ENCODE measurements at places on chromosomes 1 and 21. TPM values are rescaled to one million over a fixed set of nuclear protein-coding genes. Genes with fewer than 3 reads are reported as not detected.

DNA sequence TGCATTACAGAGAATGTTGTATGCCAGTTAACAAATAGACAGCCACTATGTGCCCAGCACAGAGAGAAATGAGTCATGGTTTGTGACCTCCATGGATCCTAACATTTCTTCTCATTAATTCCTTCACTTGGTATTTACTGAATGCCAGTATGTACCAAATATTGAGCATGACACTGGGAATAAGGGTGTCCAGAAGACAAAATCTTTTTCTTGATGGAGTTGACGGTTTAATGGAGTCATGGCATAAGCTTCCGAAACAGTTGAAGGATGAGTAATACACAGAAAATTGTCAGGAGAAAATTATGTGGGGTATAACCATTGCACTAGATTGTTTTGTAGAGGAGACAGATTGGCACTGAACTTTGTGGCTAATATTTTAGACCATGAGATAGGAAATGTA, 36.9 kb downstream of the PTGFR start:
- DNase-seq: no peak

GRCh38 chr1:201667479-201667878, 128.6 kb downstream of the NAV1 start:
- no peak for DNase-seq

DNA sequence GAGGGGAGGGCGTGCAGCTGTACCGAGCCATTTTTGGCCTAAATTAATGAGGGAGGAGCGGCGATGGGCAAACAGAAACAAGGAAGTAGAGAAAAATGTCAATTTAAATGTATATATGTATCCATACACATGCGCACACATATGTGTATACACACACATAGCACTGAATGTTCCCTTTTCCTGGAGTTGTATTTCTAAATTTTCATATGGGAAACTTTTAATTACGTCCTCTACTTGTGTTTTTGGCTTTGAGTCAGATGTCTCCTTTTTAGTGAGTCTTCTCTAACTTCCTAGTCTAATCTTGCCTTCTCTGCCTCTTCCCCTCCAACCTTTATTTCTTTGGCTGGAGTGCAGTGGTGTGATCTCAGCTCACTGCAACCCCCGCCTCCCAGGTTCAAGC, 15.4 kb upstream of the CYYR1 start:
- DNase-seq: no peak

DNA sequence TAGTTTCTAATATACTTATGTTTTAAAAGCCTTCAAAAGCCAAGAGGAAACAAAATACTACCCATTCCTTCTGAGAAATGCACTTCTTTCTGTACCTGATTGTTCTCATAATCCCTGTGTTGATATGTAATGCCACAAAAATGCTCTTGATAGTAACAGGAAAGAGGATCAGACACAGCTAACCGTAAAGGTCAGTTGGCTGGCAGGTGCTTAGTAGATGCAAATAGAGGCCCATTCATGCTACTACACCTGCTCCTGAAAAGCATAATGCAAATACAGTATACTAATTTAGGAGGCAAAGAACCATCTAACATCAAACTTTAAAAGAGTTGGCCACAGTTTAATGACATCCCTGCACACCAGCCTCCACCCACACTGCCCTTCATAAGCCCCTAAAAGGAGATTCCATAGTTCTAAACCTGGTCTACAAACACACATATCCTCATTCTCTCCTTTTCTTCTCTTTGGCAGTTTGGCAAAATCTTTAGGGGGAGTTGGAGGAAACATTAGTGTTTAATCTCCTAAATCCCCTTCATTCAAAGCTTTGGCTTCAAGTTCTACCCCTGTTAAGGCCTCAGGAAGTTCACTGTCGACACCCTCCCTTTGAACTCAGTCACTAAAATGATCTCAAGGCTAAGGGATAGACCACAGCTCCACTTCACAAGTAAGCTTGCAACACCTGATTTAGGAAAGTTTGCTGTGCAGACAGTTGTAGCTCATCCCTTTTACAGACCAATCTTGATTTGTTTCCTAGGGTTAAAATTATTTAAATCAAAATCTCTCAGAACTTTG, 2.9 kb upstream of the CD46 start:
- no peak for DNase-seq

DNA sequence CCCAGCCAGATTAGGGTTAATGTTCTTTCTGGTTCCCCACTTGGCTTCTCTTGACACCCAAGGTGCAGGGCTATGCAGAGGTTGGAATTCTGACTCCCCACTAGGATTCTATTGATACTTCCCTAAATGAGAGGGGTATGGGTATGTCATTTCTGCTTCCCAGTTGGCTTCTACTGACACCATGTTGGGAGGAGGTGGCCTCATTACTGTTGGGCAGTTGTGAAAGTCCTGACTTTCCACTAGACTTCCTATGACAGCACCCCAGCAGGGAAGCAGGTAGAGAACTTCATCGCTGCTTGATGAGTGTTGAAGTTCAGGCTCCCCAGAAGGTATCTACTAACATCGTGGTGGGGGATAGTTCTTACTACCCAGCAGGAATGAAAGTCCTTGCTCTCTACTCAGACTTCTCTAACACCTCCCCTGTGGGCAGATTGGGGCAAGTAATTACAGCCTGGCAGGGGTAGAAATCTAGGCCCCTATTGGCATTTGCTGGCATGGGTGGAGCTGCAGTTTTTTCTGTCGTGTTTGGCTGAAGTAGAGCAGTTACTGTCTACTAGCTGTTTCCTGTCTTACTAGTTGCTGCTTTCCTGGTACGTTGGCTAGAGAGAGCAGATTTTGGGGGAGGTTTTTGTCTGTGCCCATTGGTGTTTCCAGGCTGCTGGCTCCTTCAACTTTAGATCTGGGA, 41.5 kb downstream of the ZYG11B start:
- DNase-seq: no peak

- no peak for DNase-seq
Measured at GRCh38 chr21:46424621-46425020, 34.1 kb upstream of the DIP2A start.

GRCh38 chr1:19504796-19505692, 19.7 kb upstream of the CAPZB start:
- no peak for DNase-seq

SH2D2A gene
- 3.1 TPM for total RNA-seq

VWA1 gene
- 89.4 TPM for total RNA-seq

GRCh38 chr21:39388811-39389155, 39.9 kb upstream of the HMGN1 start:
- no peak for DNase-seq

DNA sequence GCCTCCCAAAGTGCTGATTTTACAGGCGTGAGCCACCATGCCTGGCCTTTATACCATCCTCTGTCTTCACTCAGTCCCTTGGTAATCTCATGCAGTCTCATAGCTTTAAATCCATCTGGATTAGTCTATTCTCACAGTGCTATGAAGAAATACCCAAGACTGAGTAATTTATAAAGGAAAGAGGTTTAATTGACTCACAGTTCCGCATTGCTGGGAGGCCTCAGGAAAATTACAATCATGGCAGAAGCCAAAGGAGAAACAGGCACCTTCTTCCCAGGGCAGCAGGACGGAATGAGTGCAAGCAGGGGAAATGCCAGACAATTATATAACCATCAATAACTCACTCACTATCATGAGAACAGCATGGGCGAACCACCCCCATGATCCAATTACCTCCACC, 49.1 kb upstream of the CPLANE2 start:
- no peak for DNase-seq

BRDT gene
- not detected for total RNA-seq

GRCh38 chr1:9200441-9200840, 34.1 kb upstream of the H6PD start:
- no peak for DNase-seq

- DNase-seq: no peak
Measured at GRCh38 chr1:3333903-3334302, 120.6 kb upstream of the ARHGEF16 start.

DNA sequence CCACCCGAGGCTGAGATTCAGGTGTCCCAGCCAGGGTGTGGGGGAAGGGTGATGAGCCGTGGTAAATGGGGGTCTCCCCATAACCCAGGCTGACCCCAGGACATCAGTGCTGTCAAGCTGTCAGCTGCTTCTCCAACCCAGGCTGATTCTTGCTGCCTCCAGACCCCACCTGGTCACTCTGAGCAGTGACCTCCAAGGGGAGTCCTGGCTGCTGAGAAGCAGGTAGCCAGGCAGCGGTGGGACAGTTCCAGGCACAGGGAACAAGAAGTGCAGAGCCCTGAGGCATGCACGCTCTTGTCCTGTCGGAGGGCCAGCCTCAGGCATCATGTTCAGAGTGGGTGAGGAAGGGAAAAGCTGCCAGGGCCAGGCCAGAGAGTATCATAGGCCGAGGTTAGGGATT, 1.1 kb downstream of the ESPN start:
- no peak for DNase-seq

GRCh38 chr1:244011786-244012185, 39.3 kb upstream of the ZBTB18 start:
- no peak for DNase-seq

- peak; percentile 21 for DNase-seq
Measured at GRCh38 chr21:15063081-15063813, 1.6 kb downstream of the NRIP1 start.

GRCh38 chr21:45219517-45219916, 68.2 kb downstream of the POFUT2 start:
- DNase-seq: no peak

DNA sequence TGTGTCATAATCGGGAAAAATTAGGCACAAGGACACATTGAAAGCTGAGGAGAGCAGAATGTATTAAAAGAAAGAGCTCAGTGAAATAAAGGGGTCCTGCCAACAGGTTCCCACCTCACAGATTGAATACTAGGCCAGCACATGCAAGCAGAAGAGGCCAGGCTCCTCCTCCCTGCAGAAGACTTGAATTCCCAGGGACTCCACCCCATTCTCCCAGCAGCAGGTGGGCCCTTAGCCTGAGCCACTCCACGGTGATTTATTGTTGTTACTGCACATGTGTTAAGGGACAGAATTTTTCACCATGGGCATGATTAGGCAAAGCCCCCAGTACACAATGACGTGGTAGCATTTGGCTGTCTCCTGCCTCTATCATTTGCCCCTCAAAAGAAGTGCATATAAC, 1844.7 kb downstream of the NCAM2 start:
- no peak for DNase-seq

ZNF593OS gene
- total RNA-seq: not detected

IL20 gene
- total RNA-seq: not detected

- DNase-seq: no peak
Measured at GRCh38 chr1:235022981-235023710, 105.5 kb downstream of the TOMM20 start.

GRCh38 chr1:232732344-232732910, 72.8 kb upstream of the MAP10 start:
- no peak for DNase-seq

DNA sequence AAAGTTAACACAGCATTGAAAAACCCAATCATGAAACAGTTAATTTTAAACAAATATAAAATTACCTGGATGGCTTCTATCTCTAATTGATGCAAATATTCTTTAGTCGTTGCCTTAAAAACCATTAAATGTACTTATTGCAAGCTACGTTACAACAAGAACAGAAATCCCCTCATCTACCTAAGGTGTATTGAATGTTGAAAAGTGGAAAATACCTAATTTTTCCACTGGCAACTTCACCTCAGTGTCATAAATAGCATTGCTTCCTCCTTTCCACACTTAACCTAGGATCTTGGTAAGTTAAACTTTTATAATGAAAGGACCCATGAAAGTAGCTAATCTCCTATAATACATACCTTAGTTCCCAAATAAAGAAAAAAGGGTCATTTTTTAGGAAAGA, 5.4 kb downstream of the GADD45A start:
- DNase-seq: no peak
